ENCODE measurements at places on chromosomes 2 and 18. TPM values are rescaled to one million over a fixed set of nuclear protein-coding genes. Genes with fewer than 3 reads are reported as not detected.

The DPY30 gene
- 66.3 TPM for total RNA-seq

The ANKRD62 gene
- not detected for total RNA-seq

The HEATR5B gene
- total RNA-seq, result 24.1 TPM

The ADAM23 gene
- total RNA-seq, result 49.3 TPM

The ADRA2B gene
- not detected for total RNA-seq

The MGAT4A gene
- 1.3 TPM for total RNA-seq

The SOWAHC gene
- 7.4 TPM for total RNA-seq

The COMMD1 gene
- 34.3 TPM for total RNA-seq
